ENCODE measurements at places on chromosomes 7 and 10.

DNA sequence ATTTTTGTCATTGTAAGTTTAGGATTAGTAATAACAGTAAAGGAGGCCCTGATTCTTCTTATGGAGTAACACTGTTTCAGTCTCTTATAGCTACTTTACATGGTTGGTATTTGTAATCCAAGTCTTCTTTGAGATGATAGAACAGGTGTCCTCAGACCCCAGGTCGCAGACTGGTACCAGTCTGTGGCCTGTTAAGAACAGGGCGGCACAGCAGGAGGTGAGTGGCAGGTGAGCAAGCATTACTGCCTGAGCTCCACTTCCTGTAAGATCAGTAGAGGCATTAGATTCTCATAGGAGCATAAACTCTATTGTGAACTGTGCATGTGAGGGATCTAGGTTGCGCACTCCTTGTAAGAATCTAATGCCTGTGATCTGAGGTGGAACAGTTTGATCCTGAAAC lies 77.3 kb downstream of the STK31 start:
- DNase-seq, result no peak

- DNase-seq, result no peak
Observed at GRCh38 chr7:18469316-18469715, 26.2 kb upstream of the HDAC9 start.

- DNase-seq, result no peak
Observed at GRCh38 chr7:98315318-98315993, 34.0 kb downstream of the BRI3 start.

DNA sequence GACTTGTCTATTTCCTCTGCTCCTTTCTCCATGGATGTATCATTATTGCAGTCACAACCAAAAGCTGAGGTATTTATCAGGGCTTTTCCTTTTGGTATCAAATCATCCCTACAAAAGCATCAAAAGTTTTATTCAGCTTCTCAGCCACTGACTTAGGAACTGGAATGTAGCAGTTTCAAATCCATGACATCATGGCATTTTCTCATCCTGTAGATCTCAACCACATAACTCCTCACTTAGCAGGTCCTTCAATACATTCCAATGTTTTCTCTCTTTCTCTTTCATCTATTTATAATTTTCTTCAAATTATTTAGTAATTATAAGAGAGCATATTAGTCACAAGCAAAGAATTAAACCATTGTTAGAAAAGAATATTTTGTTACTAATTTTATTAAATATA lies 537.4 kb upstream of the SORCS1 start:
- no peak for DNase-seq

GRCh38 chr10:125206623-125207022 lies 46.3 kb upstream of the CTBP2 start:
- DNase-seq, result no peak

GRCh38 chr7:412313-412710 lies 107.3 kb downstream of the PDGFA start:
- DNase-seq, result no peak

GRCh38 chr7:116733924-116734580 lies 62.1 kb downstream of the MET start:
- no peak for DNase-seq

DNA sequence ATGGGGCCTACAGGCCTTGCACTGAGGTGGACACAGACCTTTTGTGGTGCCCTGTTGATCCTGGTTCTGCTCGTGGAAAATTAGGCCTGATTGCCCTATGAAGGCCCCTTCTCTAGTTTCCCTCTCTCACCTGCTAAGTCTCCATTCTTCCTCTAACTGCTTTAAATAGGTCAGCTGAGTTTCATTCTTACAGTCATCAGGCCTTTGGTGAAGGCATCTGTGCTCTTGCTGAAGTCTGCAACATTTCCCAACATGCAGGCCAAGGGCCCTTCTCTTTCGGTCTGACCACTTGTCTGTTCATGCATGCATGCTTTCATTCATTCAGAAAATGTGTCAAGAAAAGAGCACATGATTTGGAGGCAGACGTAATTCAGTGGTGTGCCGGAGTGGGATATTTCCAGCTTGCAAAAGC lies 244.0 kb downstream of the BUB3 start:
- no peak for DNase-seq

GRCh38 chr7:151211155-151211772 lies 976 bp upstream of the H2BK1 start:
- DNase-seq, result no peak

DNA sequence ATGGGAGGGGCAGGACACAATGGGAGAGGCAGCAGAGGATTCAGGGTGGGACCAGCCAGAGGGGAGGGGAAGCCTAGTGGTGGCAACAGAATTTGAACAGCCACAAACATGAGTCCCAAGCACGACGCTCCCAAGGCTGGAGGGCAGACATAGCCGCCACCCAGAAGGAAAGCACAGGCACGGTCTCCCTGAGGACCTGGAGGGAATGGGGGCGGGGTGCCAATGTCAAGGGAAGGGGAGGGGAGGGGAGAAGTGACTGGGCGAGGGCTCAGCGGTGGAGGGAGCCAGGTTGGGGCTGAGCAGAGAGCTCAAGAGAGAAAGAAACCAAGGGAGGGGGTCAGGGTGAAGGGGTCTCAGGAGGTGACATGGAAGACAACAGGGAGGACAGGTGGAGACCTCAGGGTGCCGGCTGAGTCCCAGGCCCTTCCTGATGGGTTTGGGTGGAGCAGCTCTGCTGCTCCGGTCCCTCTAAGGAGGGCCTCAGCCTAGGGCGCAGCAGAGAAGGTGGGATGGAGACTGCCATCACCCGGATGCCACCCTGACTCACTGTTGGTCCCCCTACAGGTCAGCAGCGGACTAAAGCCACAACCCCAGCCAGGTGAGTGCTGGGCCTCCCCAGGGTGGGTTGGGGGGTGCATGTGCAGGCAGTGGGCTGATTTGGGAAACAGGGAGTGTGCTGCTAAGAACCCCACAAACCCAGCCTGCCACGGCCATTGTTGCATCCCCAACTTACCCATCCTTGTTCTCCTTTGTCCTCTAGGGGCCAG lies 24.2 kb downstream of the PILRA start:
- no peak for DNase-seq

DNA sequence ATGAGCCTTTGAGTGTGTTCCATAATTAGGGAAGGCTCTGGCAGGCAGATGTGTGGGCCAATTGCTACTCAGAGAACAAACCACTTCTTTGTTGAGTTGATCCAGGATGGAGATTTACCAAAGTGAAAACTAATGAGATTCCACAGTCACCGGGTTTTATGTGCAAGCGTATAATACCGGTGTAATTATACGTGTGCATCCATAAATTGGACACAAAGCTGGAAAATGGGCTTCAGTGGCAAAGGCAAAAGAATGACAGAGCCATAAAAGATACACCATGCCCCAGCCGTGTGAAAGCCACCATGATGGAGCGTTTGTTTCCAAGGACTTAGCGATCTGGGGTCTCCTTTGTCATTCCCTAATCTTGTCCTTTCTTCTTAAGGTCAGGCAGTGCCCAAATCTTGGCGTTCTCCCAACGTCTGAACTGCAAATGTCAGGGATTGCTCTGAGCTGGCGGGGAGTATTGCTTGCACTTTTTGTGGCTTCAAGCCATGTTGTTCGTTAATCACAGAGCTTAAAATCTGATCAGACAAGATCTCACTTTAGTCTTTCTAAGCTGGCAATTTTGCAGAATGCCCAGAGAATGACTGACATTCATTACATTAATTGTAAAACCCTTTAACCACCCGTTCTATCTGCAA lies 70.1 kb downstream of the NPTX2 start:
- no peak for DNase-seq

DNA sequence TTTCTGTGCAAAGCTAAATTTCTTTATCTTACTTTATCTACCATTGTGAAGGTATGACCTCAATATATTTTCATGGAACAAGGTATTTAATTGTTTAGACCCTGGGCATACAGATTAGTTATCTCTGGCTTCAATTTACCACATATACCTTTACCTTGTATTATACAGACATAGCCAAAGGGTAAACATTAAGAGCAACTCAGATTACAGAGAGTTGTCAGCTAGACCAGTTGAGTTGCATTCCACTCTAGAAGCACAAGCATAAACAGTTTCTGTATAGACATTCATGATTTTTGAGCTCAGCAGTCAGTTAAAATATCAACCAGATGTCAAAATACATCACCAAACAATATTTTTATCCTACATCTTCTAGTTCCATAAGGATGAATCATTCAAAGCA lies 857.3 kb upstream of the ZWINT start:
- DNase-seq, result no peak

DNA sequence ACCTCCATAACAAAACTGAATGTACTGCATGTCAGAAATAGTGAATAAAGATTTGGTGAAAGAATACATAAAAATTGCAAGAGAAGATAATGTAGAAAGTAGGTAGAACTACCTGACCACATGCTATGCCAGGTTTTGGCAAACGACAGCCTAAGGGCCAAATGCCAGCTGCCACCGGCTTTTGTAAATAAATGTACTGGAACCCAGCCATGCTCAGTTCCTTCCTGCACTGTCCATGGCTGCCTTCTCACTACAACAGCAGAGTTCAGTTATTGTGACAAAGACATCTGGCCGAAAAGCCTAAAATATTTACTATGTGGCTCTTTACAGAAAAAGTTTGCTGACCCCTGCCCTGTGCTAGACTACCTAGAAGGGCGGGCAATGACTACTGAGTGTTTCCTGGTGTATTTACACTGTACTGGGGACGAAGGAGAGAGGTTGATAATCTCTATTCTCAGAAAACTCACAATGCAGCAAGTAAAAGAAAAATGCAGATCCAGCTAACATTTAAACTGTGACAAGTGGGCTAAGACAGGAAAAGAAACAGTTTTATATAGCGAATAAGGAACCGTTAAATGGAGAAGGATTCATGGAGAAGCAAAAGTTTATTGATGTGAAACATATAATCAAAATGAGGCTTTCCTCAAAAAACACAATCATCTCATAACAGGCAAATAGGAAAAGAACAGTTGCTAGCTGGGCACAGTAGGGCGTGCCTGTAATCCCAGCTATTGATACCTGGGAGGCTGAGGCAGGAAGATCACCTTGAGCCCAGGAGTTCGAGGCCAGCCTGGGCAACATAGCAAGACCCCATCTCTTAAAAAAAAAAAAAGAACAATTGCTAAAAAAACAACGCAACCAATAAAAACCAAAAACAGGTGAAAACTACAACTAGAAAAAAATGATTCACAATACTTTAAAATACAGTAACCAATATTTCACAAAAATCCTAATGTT lies 13.7 kb downstream of the KIN start:
- no peak for DNase-seq

DNA sequence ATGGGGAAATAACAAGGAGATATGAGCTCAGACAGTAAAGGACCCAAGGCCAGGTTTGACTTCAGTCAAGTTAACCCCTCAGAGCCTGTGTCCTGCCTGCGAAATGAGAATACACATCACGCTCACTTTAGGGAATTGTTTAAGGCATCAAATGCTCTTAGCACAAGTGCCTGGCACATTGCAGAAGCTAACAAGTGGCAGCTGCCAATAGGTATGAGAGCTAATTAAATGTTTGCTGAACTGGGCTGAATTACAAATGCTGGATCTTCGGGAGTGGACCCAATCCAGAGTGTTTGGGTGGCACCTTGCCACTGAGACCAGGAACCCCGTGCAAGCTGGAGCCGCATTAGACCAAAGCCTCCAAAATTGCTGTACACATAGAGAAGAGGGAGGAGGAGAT lies 136.8 kb downstream of the C10orf90 start:
- DNase-seq, result no peak

DNA sequence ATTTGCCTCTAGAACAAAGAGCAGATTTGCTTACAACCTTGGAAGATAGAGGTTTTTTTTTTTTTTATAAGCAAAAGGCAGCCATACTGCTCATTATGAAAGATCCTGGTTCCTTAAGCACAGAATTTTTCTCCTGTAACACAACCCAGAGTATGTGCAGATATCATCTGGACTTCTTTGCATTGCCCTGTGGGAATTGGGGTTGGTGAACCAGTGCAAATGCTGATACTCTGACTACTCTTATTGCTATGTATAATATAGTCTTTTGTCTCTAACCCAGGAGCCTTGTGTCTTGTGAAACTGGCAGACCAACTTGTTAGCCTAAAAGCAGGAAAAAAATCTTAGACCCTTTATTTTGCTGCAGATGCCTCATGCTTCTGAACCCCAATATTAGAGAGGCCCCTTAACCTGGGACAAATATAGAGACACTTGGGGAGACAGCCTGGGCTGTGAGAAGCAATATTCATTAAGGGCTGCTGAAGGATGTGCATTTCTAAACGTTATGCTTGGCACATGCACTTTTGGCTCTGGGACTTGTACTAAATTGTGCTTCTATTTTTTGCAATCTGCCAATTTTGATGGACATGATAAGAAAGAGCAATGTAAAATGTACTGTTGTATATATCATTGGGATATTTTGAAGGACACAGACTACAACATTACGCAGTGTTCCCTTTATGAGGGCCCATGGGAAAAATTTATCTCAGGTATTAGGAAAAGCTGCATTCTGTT lies 78.9 kb downstream of the ANLN start:
- DNase-seq, result no peak

DNA sequence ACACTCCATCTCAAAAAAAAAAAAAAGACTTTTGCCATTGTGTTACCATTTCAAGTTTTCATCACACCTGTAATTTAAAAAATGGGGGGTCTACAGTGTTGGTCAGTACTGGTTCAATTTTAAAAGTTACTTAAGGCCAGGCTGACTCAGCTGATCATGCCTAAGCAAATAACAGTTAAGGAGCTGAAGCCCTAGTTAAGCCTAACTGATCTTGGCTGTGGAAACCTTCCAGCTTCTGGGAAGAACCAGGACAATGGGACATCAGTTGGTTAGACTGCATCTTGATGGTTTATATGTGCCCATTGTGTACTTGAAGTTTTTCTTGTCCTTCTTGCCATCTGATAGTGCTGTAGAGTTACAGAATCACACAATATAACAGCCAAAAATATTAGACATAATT lies 26.7 kb downstream of the VCL start:
- DNase-seq, result no peak

- no peak for DNase-seq
Observed at GRCh38 chr10:48627984-48628609, 23.2 kb upstream of the ARHGAP22 start.

DNA sequence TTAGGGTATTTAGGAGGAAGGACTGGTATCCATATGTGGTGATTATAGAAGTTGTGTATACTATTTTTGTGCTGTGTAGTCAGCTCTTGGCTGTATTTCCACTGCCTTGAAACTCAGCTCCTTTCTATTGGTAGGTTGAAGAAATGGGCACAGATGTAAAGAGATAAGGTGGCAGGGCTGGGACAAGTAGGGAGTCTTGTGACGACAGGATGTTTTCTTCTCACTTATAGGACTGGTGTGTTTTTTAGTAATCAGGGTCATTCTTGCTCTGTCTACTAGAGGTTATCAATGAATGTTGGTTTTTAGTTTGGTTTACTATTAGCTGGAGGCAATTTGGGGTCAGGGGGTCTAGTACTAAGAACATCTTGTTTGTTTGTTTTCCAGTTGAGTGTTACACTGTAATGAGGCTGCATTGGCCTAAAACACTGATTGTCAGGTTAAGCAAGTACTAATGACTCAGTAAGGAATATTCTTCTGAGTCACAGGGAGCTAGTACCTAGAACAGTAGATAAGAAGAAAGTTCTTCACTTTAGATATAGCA lies 11.8 kb downstream of the UBN2 start:
- DNase-seq, result no peak

GRCh38 chr10:56142092-56142728 lies 218.8 kb downstream of the ZWINT start:
- no peak for DNase-seq

GRCh38 chr7:92815412-92815811 lies 21.0 kb downstream of the CDK6 start:
- no peak for DNase-seq

Measured in effector CD4-positive, alpha-beta T cell (primary cell).